ENCODE measurements at places on chromosomes 2 and 18.

GRCh38 chr2:49002750-49003149 lies 151.6 kb downstream of the FSHR start:
- DNase-seq = no peak

- no peak for DNase-seq
These were observed 96.5 kb downstream of the XIRP2 start for GRCh38 chr2:166984797-166985196.

GRCh38 chr2:95392730-95393455 lies 9.6 kb upstream of the FAHD2A start:
- no peak for DNase-seq

- DNase-seq = no peak
These were observed 157.3 kb downstream of the MSH2 start for GRCh38 chr2:47560107-47560819.

- no peak for DNase-seq
These were observed 13.1 kb downstream of the KLHL14 start for GRCh38 chr18:32759611-32760167.

- no peak for DNase-seq
These were observed 45.0 kb upstream of the MGAT5 start for GRCh38 chr2:134208825-134209224.

GRCh38 chr18:39806525-39806924 lies 2148.5 kb upstream of the PIK3C3 start:
- DNase-seq = no peak
